ENCODE measurements at places on chromosomes 16 and 17. TPM values are rescaled to one million over a fixed set of nuclear protein-coding genes. Genes with fewer than 3 reads are reported as not detected.

GRCh38 chr16:19754644-19755036, 36.6 kb downstream of the IQCK start:
- no peak overlapping the region for H3K4me3 ChIP-seq
- no peak for DNase-seq
- H3K27ac ChIP-seq, result no peak overlapping the region
- H3K4me1 ChIP-seq, result peaks cover 38% of the 10 kb centered on the region
- no peaks in the 10 kb centered on the region for H3K36me3 ChIP-seq

DNA sequence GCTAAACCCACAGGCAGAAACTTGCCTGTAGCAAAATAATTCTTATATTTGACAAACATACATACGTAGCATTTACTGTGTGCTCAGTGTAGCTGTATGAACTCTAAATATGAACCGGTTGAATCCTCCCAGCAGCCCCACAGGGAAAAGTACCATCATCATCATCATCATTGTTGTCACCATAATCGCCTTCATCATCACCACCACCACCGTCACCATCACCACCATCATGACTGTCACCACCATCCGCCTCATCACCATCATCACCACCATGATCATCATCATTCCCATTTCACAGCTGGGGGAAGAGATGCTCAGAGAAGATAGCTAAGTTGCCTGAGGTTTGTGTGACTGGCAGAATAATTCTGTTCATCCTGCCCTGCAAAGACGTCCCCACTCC, 81.7 kb downstream of the IRF8 start:
- H3K27ac ChIP-seq, result no peak overlapping the region
- no peaks in the 10 kb centered on the region for H3K36me3 ChIP-seq
- no peaks in the 10 kb centered on the region for H3K27me3 ChIP-seq
- H3K4me3 ChIP-seq, result no peak overlapping the region
- no peaks in the 10 kb centered on the region for H3K4me1 ChIP-seq

- H3K4me3 ChIP-seq, result no peak overlapping the region
- H3K36me3 ChIP-seq, result no peaks in the 10 kb centered on the region
- no peak for DNase-seq
- no peak overlapping the region for H3K27ac ChIP-seq
Observed at GRCh38 chr17:6495450-6496115, 51.3 kb downstream of the PIMREG start.

DNA sequence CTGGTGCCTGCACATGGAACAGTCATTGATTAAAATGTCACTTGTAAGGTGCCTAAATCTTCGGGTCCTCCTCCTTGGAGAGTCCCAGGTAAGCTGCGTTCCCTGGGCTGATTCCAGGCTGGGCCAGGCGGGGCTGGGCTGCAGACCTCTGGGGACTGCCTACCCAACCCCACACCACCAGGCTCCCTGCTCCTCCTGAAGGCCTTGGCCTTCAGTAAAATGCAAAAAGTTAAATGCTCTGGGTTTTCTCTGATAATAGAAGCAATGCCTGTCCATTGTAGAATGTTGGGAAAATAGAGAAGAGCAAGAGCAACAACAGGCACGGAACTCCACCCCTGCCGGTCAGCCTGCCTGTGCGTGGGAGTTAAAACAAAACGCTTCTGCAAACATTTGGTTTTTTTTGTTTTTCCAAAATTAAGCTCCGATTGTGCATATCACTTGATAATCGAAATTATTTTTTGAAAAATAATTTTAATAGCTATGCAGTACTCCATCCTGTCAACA, 363.9 kb downstream of the SEC14L1 start:
- no peak overlapping the region for H3K27ac ChIP-seq
- no peaks in the 10 kb centered on the region for H3K4me1 ChIP-seq
- no peaks in the 10 kb centered on the region for H3K36me3 ChIP-seq
- H3K4me3 ChIP-seq, result no peak overlapping the region
- no peak for DNase-seq

DNA sequence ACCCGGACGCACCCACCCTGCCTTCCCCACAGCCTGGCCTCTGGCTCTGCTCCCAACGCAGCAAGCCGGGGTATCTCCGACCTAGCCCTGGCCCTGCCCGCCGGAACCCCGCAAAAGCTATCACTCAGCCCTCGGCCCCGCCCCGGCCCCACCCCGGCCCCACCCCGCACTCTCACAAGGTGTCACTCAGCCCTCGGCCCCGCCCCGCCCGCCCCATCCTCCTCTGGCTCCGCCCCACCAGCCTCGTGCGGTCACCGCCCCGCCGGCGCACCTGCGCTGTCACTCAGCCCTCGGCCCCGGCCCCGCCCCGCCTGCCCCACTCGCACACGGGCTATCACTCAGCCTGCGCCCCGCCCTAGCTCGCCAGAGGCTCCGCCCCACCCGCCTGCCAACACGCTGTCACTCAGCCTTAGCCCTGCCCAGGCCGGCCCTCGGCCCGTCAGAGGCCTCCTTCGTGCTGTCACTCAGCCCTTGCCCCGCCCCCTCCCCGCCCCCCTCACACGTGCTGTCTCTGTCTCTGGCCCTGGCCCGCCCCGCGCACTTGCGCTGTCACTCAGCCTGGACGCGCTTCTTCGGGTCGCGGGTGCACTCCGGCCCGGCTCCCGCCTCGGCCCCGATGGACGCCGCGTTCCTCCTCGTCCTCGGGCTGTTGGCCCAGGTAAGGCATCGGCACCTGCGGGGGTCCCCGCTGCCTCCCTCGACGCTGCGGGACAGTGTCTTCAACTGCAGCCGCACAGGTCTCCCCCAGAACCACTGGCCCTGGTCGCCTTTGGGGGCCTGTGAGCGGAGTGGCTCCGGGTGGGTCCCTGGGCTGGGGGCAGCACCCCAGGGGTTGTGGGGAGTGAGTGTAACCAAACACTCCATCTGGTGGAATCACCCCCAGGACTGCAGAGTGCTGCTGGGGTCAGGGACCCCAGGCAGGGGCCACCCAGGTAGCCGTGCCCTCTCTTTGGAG, at the start of gene CDH15:
Gene CDH15, plus strand, starts transcription at position 533 of the 955 bp plus-strand sequence. Its CDS starts 84 bp downstream, at position 617.
- H3K27me3 ChIP-seq, result peaks cover 16% of the 10 kb centered on the region
- peak; percentile 98 for DNase-seq
- H3K27ac ChIP-seq, result no peak within 1 kb of the TSS
- H3K4me3 ChIP-seq, result no peak within 1 kb of the TSS
- peaks cover 22% of the 10 kb centered on the region for H3K4me1 ChIP-seq

DNA sequence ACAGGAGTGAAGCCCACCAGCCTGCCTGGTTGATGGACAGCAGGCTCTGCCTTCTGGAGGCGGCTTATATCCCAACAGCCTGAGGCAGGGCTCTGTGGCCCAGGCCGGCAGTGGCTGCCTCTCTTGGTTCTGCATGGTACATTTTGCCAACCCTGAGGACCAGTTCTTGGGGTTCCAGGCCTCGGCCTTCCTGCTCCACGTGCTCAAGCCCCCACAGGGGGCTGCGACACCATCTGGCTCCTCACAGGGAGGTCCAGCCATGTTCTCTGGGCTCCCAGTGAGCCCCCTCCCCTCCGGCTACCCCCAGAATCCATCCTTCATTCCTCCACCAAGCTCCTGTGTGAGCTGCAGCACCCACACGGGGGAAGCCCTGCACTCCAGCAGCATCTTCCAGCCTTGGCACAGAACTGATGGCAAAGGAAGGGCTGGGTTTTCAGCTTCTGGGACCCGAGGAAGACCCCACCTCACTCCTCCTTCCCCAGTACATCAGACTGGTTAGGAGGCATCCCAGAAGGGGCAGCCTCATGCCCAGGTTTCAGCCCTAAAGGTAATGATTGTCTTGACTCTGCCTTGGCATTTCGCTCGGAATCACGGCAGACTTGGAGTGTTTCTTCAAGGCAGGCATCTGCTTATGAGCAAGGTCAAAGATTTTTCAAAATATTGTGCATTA, 231.2 kb downstream of the CPPED1 start:
- no peak overlapping the region for H3K4me3 ChIP-seq
- no peaks in the 10 kb centered on the region for H3K27me3 ChIP-seq
- no peak overlapping the region for H3K27ac ChIP-seq
- no peak for DNase-seq

Gene SLC13A2
- total RNA-seq, result 1.8 TPM

Gene SMTNL2
- total RNA-seq, result 0.33 TPM

- H3K36me3 ChIP-seq, result no peaks in the 10 kb centered on the region
- DNase-seq, result no peak
- H3K4me1 ChIP-seq, result no peaks in the 10 kb centered on the region
- no peaks in the 10 kb centered on the region for H3K27me3 ChIP-seq
- no peak overlapping the region for H3K4me3 ChIP-seq
Observed at GRCh38 chr16:9885467-9885866, 296.8 kb downstream of the GRIN2A start.

Gene PIEZO1
- total RNA-seq, result 61.0 TPM

Gene CCL7
- not detected for total RNA-seq

Gene EVI2B
- 0.99 TPM for total RNA-seq

Gene KCNAB3
- total RNA-seq, result 1.6 TPM
